ENCODE measurements at places on chromosomes 3 and 15.

DNA sequence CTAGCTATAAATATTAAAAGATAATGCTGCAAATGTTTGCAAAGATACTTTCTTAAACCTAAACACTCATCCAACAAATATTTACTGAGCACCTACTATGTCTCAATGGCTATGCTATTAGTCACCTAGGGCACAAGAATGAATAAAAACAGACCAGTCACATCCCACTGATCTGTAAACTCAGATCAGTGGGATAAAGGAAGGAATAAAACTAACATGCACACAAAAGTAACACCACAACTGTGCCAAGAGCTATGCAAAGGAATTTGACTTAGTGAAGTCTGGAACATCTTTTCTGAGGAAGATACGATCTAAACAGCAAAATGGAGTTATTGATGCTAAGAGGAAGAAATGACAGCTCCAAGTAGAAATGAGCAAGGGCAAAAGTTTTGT lies 56.6 kb downstream of the CBLB start:
- DNase-seq: no peak

DNA sequence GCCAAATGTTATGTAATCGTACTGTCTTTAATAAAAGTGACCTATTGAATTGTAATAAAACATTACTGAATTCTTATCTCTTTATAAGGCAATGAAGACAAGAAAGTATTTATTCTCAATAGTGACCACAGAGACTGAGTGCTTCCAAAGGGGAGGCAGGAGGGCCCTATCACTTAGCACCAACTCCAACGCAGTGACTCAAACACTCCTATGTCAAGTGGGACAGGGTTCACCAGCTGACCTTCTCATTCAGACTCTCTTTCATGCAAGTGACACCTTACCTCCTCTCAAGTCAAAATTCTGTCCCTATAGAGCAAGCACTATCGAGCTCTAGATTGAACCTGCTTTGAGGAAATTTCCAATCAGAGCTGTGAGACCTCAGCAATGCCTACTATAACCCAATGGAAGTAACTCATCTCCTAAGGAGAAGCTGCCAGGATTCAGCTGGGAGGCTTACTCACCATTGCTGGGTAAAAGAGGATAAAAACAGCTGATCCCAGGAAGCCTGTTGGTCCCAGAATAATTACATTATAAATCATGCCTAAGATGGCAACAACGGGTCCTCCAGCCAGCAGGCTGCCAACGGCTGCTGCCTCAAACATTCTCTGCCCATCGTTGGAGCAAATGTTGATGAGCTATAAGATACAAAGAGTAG lies 35.6 kb downstream of the ABCC5 start:
- DNase-seq: no peak

GRCh38 chr3:151165226-151165625 lies 37.8 kb downstream of the GPR171 start:
- DNase-seq: no peak

GRCh38 chr3:10570196-10570946 lies 65.0 kb upstream of the ATP2B2 start:
- DNase-seq: no peak

GRCh38 chr3:46998121-46998851 lies 18.8 kb downstream of the NBEAL2 start:
- DNase-seq: no peak

- no peak for DNase-seq
Observed at GRCh38 chr3:178558637-178559036, 22.4 kb downstream of the KCNMB2 start.

GRCh38 chr3:58371754-58372153 lies 39.1 kb downstream of the PXK start:
- DNase-seq: no peak

GRCh38 chr3:66199089-66199473 lies 21.7 kb upstream of the SLC25A26 start:
- no peak for DNase-seq

GRCh38 chr3:196603683-196604082 lies 35.2 kb downstream of the FBXO45 start:
- DNase-seq: no peak

DNA sequence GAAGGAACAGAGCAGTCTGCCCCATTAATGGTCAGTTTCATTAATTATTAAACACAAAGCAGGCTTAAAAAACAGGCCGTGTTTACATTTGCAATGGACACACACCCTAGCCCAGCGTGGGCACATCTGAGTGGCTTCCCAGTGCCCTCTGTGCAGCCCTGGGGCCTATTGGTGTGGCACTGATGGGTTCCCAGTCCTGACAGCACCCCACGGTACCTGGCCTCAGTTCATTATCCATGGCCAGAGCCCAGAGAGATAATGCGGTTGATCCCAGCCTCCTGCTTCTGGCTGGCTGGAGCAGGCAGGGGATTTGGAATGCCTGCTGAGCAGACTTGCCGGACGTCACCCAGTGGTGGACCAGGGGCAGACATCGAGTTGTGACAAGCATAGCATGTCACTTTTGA lies 110.5 kb upstream of the ABHD17C start:
- no peak for DNase-seq

DNA sequence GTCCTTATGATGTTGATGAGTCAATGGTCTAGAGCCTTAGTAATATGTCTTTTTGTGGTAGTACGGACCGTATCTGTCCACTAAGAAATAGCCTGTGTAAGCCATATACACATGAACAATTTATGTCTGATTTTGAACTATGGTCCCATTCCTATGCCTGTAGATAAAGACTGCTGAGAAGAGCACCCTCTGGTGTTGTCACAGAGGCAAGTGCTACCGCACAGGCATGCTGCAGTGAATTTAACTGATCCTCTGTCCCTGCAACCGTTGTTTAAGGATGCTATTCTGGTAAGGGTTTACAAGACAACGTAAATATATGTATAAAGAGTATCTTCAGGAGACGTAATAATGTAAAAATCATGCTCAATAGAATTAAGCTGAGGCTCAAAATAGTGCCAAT lies 170.7 kb downstream of the UBE3A start:
- DNase-seq: no peak

- no peak for DNase-seq
Observed at GRCh38 chr3:60584250-60584649, 667.0 kb downstream of the FHIT start.

GRCh38 chr3:64715211-64715982 lies 27.6 kb upstream of the ADAMTS9 start:
- no peak for DNase-seq

- no peak for DNase-seq
Observed at GRCh38 chr3:82891028-82891427, 1129.6 kb upstream of the GBE1 start.

DNA sequence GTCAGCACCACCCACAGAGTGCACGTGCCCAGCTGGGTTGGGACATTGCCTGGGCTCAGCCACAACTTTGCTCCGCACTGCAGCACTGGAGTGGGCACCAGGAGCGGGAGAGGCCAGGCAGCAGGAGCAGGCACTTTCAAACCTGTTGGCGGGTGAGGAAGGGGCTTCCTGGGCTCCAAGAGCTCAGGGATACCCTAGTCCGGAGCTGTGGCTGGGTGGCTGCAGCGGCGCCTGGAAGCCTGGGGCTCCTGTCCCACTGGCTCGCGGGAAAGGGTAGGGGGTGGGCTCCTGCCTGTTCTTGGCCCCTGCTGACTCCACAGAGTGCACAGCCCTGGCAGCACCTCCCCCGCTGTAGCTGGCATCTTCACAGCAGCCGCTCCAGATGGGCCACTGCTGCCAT lies 417.6 kb upstream of the RGMA start:
- DNase-seq: no peak

GRCh38 chr3:40019376-40019775 lies 210.0 kb downstream of the MYRIP start:
- DNase-seq: no peak

GRCh38 chr3:190615060-190615384 lies 101.1 kb downstream of the IL1RAP start:
- DNase-seq: no peak

- DNase-seq: no peak
Observed at GRCh38 chr3:128217702-128218547, 64.6 kb downstream of the EEFSEC start.

GRCh38 chr15:53549697-53550305 lies 209.7 kb downstream of the WDR72 start:
- no peak for DNase-seq

DNA sequence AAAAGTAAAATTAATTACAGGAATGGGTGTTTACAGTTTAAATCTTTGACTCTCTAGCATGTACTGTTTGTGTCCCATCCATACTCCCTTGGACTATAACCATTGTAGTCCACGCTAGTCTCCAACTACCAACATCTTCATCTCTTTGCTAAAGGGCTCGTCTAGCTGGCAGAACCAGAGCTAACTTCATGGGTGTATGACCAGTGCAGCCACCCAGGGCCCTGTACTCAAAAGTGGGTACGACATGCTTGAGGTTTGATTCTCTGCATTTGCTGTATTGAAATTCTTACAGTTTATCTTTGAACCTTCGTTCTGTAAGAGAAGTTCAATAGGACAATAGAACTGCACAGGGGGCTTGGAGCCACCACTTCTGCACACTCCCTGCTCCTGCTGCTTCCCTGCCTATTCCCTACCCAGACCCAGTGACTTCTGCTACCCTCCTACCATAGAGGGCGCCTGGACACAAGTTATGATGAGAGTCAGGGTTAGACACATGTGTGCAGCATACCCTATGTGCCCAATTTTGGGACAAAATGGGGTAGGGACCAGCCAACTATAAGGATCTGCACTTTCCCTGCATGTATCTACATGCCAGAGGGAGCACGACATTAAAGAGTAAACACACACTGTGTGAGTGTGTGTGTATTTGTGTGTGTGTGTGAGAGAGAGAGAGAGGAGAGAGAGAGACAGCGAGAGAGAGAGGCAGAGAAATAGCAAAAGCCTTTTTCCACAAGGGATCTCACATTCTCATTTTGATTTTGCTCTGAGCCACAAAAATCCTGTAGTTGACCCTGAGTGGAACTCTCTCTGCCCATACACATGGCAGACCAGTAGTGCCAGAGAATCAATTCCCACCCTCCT lies 59.0 kb upstream of the NECTIN3 start:
- no peak for DNase-seq

DNA sequence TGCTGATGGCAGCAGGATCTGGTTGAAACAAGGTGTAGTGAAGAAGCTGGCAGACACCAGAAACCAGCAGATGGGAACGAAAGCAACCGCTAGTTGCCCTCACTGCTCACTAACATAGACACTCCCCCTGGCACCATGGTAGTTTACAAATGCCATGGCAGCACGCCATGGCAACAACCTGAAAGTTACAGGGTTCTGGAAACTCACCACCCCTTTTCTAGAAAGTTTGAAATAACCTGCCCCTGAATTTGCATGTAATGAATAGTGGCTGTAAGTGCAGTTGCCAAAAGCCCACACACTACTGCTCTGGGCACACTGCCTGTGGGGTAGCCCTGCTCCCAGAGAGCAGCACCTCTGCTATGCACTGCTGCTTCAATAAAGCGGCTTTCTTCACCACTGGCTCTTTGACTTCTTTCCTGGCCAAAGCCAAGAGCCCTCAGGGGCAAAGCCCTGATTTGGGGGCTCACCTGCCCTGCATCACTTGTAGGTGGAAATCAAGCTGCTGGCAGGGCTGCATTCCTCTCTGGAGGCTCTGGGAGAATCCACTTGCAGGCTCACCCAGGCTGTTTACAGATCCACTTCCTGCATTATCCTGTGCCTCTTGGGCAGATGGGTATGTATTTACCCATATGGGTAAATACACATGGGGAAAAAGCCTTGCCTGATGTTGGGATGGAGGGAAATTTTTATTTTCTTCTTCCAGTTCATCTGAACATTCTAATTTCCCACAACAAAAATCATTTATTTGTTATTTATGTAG lies 2.0 kb upstream of the GP9 start:
- no peak for DNase-seq

Measured in left hindlimb (tissue), 1 donor.